Psoas muscle (tissue), 8 donors: ENCODE measurements at places on chromosomes 7 and 10.
A peak's percentile ranks its signal among the peaks of the same experiment; 100 is the strongest.

DNA sequence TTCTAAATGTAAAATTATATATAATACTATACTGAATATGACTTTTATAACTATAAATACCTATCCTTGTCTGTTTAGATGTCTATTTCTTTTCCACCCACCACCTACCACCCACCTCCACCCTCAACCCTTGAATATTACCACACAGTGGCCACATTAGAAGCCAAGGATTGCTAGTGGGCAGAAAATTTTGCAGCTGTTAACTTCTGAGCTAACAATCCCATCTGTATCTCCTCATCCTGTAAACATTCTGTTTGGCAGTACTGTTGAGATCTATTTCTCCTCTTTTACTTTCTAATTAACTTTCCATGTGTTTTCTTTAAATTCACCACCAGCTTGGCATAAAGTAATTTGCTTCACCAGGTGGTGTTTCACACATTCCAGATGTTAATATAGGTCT, 281.1 kb upstream of the BMPER start:
- H3K4me1 ChIP-seq = no peaks in the 10 kb centered on the region
- no peak overlapping the region for H3K27ac ChIP-seq
- no peak for DNase-seq
- H3K36me3 ChIP-seq = no peaks in the 10 kb centered on the region
- H3K27me3 ChIP-seq = no peaks in the 10 kb centered on the region

DNA sequence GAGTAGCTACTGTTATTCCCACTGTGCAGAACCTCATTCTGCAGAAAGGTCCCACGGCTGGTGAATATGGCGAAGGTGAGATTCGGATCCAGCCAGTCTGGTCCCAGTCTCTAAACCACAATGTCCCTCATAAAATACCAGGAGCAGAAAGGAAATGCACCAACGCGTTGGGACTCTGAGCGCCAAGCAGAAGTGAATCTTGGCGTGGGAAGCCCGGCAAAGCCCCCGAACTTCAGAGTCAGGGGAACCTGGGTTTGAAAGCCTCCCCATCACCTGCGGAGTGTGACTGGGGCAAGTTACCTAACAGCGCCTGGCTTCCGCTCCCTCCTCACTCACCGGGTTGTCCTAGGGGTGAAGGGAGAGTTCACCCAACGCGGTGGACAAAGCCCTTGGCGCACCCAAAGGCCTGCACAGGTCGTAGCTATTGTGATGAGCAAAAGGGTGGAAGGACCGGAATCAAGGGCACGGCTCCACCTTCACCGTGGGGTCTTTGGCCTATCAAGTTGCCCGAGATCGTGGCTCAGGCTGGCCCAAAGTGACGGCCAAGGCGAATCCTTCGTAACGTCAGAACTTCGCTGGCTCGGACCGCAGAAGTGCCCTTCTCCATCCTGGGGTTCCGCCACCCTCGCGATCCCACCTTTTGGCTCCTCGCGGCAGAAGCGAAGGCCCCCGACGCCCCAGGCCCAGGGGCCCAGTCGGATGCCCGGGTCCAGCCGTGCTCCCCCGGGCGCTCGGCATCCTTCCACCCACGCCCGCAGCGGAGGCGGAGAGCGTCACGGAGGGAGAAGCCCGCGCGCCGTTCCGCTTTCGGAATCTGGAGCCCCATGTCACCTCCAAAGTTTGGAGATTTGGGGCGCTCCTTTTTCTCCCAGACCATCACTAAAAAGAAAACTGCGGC, 811 bp downstream of the RGS10 start:
- peak overlapping the region; percentile 9 for H3K27ac ChIP-seq
- peak overlapping the region; percentile 82 for H3K4me3 ChIP-seq
- H3K27me3 ChIP-seq = peaks cover 11% of the 10 kb centered on the region
- H3K4me1 ChIP-seq = peaks cover 1% of the 10 kb centered on the region
- peak; percentile 35 for DNase-seq
- no peaks in the 10 kb centered on the region for H3K36me3 ChIP-seq

DNA sequence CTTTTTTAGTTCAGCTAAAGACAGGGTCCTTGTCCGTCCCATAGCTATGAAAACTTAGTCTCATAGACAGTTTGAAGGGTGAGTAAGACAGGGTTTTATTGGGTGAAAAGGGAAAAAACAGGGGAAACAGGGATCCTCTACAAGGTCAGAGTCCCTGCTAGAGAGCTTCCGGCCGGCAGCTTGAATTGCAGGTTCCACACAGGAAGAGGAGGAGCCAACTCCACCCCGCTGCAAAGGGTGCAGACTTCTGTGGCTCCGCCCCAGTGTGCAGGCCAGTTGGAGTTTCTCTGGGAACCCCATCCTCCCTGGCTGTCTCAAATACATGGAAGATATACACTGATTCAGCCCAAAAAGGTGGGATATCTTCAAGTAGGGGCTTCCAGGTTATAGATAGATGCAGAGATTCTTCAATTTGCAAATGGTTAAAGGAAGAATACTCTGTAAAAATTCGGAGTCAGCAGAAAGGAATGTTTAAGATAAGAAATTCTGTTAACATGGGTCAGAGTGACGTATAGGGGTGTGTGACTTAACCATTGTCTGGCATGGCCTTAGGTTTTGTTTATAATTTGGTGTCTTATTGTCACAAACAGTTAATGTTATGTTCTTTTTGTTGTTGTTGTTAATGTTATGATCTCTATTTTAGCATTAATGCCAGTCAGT, 34.6 kb upstream of the HECW1 start:
- no peak for DNase-seq
- H3K36me3 ChIP-seq = no peaks in the 10 kb centered on the region
- H3K4me3 ChIP-seq = no peak overlapping the region
- H3K27me3 ChIP-seq = no peaks in the 10 kb centered on the region

DNA sequence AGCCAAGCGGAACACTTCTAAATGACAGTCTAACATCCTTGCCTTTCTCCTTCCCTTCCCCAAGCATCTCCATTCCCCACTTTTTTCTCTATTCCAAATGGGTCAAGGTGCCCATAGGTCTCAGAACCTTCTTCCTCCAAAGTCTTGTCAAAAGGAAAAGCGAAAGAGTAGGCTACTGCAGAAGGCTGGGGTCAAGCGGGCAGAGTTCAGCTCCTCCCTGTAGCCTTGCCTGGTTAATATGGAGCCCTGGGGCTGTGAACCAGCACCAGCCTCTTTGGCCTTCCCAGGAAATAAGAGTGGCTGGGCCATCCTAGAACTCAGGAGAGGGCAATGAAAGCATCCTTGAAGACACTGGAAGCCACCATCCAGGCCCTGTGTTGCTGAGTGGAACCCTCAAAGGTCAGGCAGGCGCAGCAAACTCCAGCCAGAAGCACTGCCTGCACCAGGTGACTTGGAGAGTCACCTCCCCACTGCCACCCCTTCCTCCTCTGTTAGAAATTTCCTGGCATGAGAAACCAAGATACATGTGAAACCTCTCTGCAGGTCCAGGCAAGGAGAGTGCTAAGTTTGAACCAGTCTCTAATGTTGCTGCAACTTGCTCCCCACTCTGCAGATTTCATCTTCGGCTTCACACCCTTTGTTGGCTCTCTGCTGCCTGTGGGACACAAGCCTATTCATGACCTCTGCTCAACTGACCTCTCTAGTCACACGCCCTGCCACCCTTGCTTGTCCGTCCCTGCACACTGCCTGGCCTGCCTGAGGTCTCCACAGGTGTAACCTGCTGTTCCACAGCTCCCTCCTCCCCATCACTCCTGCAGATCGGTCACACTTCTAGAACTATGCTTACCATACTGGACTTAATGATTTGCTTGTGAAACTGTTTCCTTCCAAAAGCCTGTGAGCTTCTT, 74.9 kb downstream of the SH3PXD2A start:
- no peak overlapping the region for H3K4me3 ChIP-seq
- peak; percentile 34 for DNase-seq
- peaks cover 60% of the 10 kb centered on the region for H3K4me1 ChIP-seq

GRCh38 chr7:74216361-74216761, 6.6 kb downstream of the LAT2 start:
- DNase-seq = no peak
- H3K36me3 ChIP-seq = no peaks in the 10 kb centered on the region
- H3K27ac ChIP-seq = no peak overlapping the region
- no peaks in the 10 kb centered on the region for H3K4me1 ChIP-seq

GRCh38 chr10:129784891-129785290, 179.2 kb downstream of the EBF3 start:
- no peak for DNase-seq
- no peaks in the 10 kb centered on the region for H3K36me3 ChIP-seq
- H3K27ac ChIP-seq = no peak overlapping the region
- peaks cover 26% of the 10 kb centered on the region for H3K27me3 ChIP-seq

DNA sequence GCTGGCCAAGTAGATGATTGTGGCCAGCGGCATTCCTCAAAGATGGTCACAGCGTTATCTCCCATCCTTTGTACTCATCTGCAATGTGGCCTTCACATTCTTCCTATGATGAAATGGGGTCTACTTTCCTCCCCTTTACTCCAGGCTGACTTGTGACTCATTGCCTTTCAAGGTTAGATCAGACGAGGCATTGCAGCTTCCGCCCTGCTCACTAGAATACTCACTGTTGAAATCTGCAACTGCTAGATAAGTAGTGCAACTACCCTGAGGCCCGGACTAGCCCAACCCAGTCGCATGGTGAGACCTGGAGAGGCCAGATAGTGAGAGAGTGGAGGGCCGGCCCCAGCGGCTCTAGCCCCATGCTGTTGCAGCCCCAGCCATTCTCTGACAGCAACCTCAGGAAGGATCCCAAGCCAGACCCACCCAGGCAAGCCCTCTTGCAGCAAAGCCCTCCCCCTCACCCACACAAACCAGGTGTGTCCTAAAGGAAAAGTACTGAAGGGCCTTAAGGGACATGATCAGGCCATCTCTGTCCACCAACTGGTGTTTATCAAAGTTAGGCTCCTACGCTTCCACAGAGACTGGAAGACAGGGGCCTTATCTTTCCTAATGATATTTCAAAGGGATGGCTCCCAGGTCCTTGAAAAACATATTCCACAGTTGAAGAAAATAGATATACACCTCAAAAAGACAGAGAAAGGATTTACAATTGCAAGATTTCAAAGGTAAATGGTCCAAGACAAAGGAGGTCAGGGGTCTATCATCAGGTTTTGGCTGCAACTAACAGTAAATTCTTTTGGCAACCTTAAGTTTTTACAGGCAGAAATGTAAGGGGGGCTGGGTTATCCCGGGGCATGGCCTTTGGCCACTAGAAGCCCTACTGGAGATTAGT, 107.2 kb upstream of the TRIM24 start:
- H3K36me3 ChIP-seq = no peaks in the 10 kb centered on the region
- no peak overlapping the region for H3K4me3 ChIP-seq
- DNase-seq = no peak
- no peaks in the 10 kb centered on the region for H3K27me3 ChIP-seq
- H3K27ac ChIP-seq = no peak overlapping the region
- no peaks in the 10 kb centered on the region for H3K4me1 ChIP-seq

DNA sequence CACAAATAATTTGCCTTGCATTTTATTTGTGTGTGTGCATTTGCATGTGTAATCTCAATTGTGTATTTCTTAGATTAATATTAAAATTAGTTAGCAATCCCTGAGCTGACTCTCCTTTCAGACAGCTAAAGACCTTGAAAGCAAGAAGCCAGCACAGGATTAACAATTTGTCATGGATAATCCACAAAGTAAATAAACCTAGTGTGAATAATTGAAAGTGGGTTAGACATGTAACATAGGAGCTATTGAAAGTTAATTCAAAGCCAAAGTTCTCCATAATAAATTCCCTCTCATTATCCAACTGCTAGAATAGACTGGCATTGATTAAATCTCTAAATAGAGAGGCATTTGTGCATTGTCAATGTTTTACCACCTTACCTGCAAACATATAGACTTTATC, 326.1 kb downstream of the PLXDC2 start:
- H3K36me3 ChIP-seq = no peaks in the 10 kb centered on the region
- no peak for DNase-seq
- no peaks in the 10 kb centered on the region for H3K27me3 ChIP-seq
- no peak overlapping the region for H3K27ac ChIP-seq
- H3K4me1 ChIP-seq = no peaks in the 10 kb centered on the region

DNA sequence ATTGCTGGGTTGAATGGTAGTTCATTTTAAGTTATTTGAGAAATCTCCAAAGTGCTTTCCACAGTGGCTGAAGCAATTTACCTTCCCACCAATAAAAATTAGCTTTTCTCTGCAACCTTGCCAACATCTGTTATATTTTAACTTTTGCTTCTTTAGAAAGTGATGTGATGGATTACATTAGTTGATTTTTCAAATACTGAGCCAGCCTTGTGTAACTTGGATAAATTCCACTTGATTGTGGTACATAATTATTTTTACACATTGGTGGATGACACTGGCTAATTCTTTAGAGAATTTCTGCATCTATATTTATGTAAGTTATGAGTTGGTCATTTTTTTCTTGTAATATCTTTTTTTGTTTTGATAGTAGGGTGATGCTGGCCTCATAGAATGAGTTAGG, 634.1 kb downstream of the GALNT17 start:
- H3K27ac ChIP-seq = no peak overlapping the region
- no peaks in the 10 kb centered on the region for H3K36me3 ChIP-seq
- no peaks in the 10 kb centered on the region for H3K27me3 ChIP-seq
- no peak for DNase-seq

- DNase-seq = peak; percentile 57
- H3K4me1 ChIP-seq = peaks cover 16% of the 10 kb centered on the region
- H3K4me3 ChIP-seq = peak overlapping the region; percentile 71
- peaks cover 68% of the 10 kb centered on the region for H3K27me3 ChIP-seq
Observed at GRCh38 chr10:42753507-42754154, 29.0 kb upstream of the BMS1 start.

- DNase-seq = no peak
- H3K36me3 ChIP-seq = no peaks in the 10 kb centered on the region
- H3K27me3 ChIP-seq = peaks cover 2% of the 10 kb centered on the region
- no peaks in the 10 kb centered on the region for H3K4me1 ChIP-seq
- no peak overlapping the region for H3K27ac ChIP-seq
- H3K4me3 ChIP-seq = no peak overlapping the region
Observed at GRCh38 chr7:29296421-29296820, 101.8 kb downstream of the CHN2 start.

DNA sequence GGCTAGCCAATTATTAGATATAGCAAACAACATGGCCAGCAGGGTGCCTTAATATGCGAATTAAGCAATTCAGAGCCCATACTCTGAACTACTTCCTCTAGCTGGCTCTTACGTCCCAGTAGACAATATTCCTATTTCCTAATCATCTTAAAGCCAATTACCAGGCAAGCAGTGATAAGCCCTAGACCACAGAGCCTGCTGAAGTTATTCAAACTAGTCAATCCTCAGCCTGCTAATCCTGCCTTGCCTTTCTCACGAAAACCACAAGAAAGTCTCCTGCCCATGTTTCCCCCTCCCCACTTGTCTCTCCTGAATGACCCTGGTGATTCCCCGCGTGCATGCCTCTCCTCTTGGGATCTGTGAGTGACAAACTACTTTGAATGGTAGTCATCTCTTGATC, 86.8 kb upstream of the CACNA2D1 start:
- no peaks in the 10 kb centered on the region for H3K4me1 ChIP-seq
- no peaks in the 10 kb centered on the region for H3K36me3 ChIP-seq
- H3K27ac ChIP-seq = no peak overlapping the region
- no peak overlapping the region for H3K4me3 ChIP-seq
- DNase-seq = no peak
